Bone marrow (tissue), 2 donors: ENCODE measurements at places on chromosomes 3 and 15.

DNA sequence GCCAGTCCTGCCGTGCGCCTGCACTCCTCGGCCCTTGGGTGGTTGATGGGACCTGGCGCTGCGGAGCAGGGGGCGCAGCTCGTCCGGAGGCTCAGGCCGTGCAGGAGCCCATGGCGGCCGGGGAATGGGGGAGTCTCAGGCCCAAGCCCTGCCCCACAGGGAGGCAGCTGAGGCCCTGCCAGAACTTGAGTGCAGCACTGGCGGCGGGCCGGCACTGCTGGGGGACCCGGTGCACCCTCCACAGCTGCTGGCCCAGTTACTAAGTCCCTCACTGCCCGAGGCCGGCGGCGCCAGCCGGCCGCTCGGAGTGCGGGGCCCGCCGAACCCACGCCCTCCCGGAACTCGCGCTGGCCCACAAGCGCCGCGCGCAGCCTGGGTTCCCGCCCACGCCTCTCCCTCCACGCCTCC, 190.9 kb upstream of the MME start:
- DNase-seq = no peak

DNA sequence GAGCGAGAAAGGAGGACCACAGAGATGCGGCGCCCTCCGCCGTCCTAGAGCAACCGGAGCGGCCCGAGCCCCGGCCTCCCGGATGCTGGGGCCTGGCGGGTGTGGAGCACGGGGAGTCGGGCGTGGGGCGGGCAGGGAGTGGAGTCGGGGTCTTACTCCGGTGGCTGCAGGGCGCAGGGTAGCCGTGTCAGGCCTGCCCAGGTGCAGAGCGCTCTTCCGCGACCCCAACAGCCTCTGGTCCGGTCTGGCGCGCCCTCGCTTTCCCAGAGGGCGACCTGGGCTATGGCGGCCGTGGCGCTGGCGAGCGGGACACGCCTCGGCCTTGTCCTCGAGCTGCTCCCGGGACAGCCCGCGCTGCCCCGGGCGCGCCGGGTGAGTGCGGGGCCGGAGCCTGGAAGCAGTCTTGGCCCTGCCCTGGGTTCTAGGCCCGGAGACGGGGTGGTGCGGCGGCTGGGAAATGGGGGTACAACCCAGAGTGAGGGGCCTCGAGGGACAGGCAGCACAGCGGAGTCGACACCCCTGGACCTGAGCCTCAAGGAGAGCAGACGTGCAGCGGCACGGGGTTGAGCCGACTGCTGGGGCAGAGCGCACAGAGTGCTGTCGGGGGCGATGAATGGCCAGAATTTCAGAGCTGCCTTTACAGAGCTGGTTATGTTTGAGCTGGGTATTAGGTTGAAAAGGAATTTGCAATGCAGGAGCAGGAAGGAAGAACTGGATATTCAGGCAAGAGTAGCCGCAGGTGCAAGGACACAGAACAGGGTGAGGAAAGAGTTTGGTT, at the start of gene ZNF662:
ZNF662 (plus strand) TSS at position 73 of the 778 bp plus-strand sequence. CDS start 1,973 bp downstream, outside the sequence.
- no peak for DNase-seq

GRCh38 chr3:66418475-66418931, 82.3 kb downstream of the LRIG1 start:
- no peak for DNase-seq

DNA sequence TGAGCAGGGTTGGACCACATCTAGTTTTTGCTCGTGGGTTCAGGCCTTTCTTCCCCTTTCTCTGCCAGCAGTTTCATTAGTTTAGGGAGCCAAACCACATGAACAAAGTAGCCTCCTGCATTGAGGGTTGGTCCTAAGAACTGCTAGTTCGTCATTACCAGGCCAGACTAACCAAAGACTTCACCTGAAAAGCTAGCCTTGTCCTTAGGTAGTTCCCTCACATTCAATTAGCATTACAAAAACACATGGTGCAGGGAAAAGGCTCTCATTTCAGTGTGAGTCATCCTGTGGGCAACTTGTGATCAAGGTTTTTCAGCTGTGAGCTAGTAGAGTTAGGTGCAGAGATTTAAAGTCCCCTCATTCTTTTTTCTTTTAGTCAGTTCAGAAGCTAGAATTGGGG, 279.3 kb upstream of the CTNNB1 start:
- no peak for DNase-seq

GRCh38 chr3:186883686-186884058, 41.2 kb downstream of the ADIPOQ start:
- DNase-seq = no peak

DNA sequence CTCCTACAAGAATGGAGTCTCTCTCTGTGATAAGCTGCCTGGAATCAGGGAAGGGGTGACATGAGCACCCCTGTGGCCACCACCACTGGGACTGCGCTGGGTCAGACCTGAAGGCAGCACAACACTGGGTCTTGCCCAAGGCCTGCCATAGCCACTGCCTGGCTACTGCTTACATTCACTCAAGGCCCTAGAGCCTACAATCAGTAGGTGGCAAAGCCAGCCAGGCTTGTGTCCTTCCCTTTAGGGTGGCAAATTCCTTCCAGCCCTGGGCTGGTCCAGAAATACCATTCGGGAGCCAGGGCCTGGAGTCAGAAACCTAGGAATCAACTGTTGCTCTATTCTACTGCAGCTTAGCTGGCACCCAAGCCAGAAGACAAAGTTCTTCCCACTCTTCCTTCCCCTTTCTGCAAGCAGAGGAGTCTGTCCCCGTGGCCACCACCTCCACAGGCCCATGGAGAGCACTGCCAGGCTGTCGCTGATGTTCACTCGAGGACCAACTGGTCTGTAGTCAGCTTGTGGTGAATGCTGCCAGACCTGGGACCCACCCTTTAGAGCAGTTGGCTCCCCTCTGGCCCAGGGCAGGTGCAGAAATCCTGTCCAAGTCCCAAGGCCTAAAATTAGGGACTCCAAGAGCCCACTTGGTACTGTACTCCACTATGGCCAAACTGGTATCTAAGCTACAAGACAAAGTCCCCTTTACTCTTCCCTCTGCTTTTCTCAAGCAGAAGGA, 307.4 kb downstream of the THSD4 start:
- DNase-seq = no peak

- no peak for DNase-seq
Observed at GRCh38 chr15:85312929-85313331, 67.5 kb upstream of the AKAP13 start.

DNA sequence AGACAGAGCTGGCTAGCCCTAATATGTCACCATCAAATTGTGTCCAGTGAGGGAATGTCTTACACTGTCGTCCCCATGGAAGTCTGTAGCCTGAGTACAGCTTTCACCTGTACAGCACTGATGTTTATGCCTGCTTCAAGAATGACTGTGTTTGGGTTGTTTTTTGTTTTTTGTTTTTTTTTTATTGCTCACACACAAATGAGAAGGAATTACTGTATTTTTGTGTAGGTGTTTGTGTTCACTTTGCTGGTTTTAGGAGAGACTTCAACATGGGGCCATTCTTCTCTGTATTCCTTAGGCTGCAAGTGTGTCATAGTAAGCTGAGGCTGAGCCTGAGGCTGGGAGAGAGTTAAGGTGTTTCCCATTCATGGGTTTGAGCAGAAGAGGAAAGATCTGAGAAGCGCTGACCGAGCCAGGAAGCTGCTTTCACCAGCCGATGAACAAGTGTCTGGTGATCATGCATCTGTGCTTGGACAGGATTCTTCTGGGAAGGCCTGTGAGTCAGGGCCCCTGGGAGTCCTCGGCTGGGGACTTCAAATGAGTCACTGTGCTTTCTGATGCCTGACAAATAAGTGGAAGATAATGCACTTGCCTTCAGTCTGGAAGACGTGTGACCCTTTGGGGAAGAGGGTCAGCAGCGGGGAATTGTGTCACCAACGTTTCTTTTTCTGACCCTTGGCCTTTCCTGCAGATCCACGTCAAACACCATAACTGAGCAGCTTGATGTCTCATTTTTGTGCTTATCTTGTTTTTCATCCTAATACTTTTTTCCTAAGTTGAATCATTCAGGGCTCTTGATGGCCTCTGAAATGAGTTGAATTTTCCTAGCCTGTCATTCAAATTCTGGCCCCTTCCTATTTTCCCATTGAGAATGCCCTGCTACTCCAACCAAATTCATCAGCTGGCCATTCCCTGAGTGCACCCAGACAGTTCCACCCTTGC, 36.7 kb upstream of the ZBTB38 start:
- no peak for DNase-seq

- no peak for DNase-seq
Observed at GRCh38 chr15:74906067-74906449, 593 bp downstream of the FAM219B start.

GRCh38 chr15:69869881-69870505, 227.7 kb downstream of the TLE3 start:
- no peak for DNase-seq

GRCh38 chr3:49775538-49775937, 10.8 kb downstream of the IP6K1 start:
- no peak for DNase-seq

DNA sequence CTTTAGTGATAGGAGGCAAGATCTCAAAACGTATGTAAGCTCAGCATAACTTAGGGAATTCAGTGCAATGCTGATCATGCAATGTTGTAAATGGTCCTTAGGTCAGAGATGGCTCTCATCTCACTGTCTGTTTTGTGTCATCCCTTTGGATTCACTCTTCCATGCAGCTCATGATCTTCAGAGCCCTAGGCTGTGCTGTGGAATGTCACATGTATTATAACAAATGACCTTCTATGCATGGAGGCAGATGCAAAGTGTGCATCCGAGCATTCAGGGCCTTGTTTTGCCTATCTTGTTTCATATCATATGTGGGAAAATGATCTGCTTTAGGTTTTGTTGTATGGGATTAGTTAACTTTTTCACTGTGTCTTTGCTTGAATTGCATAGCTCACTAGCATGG, 40.5 kb upstream of the PDZRN3 start:
- DNase-seq = no peak

- no peak for DNase-seq
Observed at GRCh38 chr15:100438570-100438969, 90.2 kb downstream of the CERS3 start.

GRCh38 chr15:58558777-58559176, 127.0 kb downstream of the LIPC start:
- DNase-seq = no peak

GRCh38 chr3:39101022-39101689, 6.3 kb downstream of the GORASP1 start:
- no peak for DNase-seq

DNA sequence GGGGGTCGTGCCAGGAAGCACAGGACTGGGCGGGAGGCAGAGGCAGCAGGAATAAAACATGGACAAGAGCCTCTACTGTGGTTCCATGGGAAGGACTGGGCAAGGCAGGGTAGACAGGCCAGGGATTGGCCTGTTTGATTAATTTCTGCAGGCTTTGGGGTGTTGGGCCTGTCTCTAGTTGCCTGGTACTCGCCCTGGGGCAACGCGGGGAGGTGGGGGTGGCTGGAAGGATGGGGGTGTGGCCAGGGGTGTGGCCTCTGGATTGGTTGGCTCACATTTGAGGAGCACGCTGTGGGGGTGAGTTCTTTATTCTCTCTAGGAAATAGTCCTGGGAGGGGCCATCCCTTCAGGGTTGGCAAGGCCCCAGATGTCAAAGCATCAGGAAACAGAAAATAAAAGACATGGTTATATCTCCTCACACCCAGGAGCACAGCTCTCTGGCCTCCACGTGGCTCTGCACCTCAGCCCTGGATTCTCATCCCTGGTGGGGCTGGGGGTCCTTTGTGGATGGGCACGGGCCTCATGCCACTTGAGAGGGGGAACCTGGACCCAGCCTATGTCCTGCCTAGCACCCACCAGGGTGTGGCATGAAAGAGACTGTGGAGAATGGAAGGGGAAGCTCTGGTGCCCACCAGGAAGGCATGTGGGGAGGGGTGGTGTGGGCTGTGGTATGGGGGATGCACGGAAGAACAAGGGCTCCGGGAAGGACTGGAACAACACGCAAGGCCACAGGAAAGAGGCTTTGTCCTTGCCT, 223.0 kb upstream of the LYSMD4 start:
- DNase-seq = no peak

DNA sequence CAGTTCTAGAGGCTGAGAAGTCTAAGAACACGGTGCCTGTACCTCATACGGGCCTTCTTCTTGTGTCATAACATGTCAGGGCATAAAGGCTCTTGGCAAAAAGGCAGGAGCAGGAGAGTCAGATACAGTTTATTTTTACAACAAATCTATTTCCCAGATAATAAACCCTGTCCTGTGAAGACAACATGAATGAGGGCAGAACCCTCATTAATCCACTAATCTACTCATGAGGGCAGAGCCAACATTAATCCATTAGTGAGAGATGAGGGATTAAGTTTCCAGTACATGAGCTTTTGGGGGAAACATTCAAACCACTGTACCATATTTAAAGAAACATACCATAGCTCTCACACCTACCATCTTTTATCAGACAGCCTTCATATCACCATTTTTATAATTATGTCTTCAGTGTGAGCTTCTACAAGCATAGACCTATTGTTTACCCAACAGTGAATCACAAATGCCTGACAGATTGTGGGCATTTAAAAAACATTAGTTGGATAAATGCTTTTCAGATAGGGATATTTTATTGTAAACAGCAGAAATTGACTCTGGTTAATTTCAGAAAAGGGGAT, 645.8 kb downstream of the GRM7 start:
- DNase-seq = no peak

DNA sequence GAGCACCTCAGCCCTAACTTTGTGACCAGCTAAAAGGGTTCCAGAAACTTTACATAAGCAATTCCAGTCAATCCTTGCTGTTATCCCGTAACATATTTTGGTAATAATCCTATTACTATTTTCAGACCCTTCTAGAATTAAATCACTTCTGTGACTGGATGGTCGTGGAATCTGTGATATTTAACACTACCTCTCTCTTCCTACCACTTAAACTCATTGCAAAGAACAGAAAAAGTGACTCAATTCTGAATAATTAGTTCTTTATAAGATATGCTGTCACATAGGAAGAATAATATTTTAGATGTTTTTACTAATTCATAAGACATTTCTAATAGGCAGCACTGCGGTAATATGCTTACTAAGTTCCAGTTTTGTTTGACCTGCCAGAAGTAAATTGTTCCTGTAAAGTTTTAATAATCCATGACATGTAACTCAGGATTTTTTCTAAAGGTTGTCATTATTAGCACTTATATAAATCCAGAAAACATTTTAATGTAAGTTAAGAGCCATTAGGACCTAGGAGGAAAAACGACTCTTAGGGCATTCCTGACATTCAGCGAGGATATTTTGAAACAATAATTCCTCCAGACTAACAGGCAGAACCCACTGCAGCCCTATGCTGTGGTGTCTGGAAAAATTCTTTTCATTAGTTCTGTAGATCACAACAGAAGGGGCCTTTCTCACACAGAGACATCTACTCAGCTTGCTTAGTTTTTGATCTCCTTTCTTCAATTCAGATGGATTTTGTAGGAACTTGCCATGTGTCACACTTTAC, 113.3 kb upstream of the MBNL1 start:
- no peak for DNase-seq

- no peak for DNase-seq
Observed at GRCh38 chr3:74139648-74140047, 474.8 kb downstream of the CNTN3 start.

GRCh38 chr3:134652409-134652831, 1.6 kb upstream of the KY start:
- DNase-seq = no peak
